ENCODE measurements at places on chromosomes 3 and 15.

DNA sequence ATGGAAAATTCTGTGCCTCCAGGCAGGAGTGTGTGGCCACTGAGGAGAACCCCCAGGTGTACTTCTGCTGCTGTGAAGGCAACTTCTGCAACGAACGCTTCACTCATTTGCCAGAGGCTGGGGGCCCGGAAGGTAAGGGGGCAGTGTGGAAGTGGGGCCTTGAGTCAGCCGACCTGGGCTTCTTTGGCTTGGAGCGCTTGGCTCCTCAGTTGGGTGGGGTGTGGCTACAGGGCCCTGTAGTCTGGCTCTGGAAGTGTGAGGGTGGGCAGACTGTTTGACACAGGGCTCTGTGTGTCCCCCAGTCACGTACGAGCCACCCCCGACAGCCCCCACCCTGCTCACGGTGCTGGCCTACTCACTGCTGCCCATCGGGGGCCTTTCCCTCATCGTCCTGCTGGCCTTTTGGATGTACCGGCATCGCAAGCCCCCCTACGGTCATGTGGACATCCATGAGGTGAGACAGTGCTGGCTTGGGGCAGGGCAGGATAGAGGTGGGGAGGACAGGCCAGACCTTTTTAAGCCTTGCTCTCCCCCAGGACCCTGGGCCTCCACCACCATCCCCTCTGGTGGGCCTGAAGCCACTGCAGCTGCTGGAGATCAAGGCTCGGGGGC lies 18.2 kb upstream of the EXOG start:
- no peak for DNase-seq

- DNase-seq = no peak
Observed at GRCh38 chr15:57751177-57751800, 44.8 kb downstream of the POLR2M start.

DNA sequence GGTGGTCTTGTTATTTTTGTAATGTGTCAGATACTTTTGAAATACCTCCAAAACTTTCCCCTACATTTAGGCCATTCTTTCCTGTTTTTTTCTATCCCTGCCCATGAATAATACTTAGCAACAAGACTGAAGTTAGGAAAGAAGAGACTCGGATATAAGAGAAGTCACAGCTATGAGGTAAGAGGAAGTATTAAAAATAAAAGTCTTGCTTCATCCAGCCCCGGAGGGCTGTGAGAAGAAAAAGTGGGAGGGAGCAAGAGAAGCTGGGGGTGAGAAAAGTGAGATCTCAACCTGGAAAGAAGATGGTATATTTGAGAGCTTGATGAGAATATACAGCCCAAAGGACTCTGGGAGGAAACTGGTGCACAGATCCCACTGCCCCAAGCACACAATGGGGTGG lies 213.5 kb upstream of the CDIN1 start:
- DNase-seq = no peak

DNA sequence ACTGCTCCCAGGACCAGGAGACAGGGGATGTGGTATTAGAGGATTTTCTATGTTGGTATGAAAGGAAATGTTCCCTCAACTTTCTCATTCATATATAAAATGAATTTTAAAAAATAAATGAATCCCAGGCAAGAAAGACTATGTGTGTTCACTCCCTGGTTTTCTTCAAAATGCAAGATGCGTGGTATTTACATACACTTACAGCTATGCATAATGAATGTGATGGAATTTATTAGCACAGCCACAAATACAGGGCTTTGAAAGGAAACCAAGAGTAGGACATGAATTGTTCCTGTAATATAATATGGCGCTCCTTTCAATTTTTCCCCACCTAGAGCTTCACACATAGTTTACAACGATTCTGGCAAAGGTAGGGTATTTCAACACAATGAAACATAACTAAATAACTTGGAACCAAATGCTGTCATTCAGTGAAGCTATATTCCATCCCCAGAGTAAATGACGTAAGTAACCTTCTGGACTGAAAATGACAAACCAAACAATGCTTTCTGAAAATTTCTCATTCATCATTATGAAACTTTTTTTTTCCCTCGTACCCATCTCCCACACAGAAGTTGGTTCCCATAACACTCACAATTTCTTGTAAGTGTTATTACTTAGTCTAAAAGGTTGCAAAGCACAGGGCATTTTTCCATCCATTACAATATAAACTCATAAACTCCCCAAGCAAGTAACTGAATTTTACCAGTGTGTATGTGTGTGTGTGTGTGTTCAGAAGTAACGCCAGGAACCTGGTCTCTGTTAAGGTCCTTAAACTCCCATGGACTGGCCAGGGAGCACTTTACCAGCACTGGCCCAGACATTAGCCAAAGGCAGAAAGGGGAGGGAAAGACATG lies 41.8 kb downstream of the CBLB start:
- DNase-seq = no peak

- DNase-seq = no peak
Observed at GRCh38 chr3:141237701-141238521, 6.3 kb downstream of the PXYLP1 start.

DNA sequence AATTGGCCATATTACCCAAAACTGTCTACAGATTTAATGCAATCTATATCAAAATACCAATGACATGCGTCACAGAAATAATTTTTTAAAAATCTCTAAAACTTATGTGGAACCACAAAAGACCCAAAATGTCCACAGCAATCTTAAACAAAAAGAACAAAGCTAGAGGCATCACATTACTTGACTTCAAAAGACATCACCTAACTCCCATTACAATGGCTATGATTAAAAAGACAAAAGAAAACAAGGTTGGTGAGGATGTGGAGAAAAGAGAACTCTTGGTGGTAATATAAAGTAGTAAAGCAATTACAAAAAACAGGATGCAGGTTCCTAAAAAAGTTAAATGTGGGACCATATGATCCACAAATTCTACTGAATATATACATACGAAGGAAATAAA lies 187.6 kb upstream of the CNTN6 start:
- no peak for DNase-seq

- DNase-seq = no peak
Observed at GRCh38 chr15:78179286-78179840, 30.2 kb downstream of the IDH3A start.

- no peak for DNase-seq
Observed at GRCh38 chr3:195073866-195074860, 196.8 kb downstream of the XXYLT1 start.

DNA sequence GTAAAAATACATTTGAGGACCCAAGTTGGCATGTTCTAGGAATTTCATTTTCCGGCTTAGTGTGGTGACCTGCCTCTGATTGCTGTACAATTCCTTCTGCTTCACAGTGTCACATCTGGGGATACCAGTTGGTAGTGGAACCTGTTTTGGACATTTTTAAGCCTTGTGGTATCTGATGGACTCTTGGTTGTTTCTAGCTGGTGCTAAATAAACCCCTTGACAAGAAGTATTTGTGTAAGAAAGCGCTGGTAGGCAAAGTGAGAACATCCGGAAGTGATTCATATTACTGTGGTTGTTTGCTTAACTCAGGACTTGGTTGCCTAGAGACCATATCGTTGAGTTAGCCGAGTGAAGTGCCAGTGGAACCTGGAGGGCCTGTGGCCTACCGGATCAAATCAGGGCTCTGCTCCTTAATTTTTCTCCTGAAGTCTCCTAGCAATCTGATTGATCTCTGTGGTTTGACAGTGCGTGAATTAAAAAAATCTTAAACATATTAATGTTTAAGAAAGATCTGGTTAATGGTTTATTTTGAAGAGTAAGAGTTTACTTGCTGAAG lies 12.8 kb downstream of the IQGAP1 start:
- DNase-seq = peak; percentile 78

DNA sequence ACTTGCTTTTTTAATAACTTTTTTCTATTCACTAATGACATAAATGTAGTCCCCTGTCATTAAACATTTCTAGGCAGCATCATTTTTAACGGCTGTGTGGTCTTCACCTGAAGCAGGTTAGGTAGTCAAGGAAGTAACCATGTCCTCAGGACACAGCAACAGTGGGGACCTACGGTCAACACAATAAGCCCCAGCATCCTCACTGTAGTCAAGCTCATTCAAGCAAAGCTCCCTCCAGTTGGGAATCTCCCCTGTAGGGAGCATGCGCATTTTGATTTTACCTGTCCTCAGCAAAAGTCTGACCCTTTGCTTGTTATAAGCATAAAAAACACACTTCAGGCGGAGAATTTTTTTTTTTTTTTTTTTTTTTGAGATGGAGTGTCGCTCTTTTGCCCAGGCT lies 151.4 kb downstream of the SHQ1 start:
- DNase-seq = no peak

GRCh38 chr3:74351213-74351612 lies 263.2 kb downstream of the CNTN3 start:
- DNase-seq = no peak

DNA sequence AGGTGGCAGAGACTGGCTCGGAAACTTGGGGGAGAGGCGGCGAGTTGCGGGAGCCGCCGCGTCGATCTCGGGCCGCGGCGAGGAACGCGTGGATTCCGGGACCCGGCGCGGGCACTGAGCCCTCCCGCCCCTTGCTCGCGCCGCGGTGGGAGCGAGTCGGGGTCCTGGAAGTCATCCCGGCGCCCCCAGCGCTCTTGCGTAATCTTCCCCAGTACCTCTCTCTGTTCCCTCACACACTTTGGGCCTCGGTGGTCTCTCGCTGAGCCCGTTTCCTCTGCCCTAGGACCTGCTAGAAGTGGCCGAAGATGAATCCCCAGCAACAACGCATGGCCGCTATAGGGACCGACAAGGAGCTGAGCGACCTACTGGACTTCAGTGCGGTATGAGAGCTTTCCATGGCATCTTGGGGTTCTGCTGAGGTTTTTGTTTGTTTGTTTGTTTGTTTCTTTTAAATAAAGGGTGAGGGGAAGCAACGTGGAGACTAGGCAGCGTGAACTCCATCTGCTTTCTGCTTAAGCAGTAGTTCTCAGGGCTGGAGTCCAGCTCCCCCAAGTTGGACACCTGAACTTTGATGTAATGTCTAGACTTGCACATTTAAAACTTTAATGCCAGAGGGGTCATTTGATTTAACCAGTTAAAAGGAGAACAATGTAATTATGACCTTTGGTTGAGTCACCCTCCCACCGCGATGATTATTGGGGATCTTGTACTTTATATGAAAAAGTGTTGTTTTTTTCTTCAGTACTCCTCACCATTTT lies 1.3 kb downstream of the TCF12 start:
- no peak for DNase-seq

GRCh38 chr3:194797555-194798250 lies 112.0 kb downstream of the FAM43A start:
- DNase-seq = no peak

GRCh38 chr3:76685858-76686257 lies 354.0 kb upstream of the ROBO2 start:
- no peak for DNase-seq

DNA sequence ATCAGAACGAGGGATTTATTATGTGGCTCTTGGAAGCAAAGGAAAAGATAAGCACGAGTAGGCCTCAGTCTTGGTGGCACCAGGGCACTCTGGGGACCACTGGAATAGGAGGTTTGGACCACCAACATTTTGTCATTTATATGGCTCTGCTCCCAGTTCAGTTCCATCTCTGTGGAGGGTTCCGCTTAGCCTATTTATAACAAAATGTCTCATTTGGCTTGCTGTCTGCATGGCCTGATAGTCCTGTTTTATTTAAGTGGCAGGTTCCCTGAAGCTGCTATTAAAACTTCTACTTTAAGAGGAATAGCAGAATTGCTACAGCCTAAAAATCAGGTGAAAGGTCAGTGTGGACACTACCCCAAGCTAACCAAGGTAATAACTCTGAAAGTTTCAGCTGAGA lies 27.2 kb downstream of the MAP2K5 start:
- no peak for DNase-seq

- no peak for DNase-seq
Observed at GRCh38 chr3:80017369-80017768, 249.6 kb upstream of the ROBO1 start.

DNA sequence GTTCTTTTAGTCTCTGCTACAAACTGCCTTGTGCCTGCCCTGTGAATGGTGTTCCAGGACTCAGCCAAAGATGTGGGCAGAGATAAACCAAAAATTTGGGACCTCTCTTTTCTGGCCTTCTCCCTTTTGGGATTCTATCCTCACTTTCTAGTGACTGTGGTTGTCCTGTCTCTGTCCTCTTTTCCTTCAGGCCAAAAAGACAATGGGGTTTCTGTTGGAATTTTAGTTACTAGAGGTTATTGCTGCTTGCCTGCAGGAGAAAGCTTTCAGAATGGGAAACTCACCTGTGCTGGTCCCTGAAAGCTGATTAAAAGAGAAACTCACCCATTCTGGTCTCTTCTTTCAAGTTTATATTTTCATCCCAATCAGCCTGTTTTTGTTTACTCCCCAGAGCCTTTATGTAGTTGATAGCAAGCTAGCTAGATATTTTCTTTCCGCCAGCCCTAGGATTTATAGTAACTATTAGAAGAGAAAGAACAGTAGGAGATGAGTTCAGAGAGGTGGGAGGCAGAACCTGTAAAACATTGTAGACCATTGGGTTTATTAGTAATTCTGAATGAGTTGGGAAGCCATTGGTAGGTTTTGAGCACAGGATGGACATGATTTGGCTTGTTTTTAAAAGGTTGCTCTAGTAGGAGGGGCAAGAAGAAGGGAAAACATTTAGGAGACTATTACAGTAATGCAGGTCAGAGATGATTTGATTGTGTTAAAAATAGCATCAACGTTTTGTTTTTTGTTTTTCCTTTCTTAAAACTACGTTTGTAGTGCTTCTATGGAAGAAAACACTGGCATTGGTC lies 138.9 kb downstream of the TCF12 start:
- DNase-seq = no peak

DNA sequence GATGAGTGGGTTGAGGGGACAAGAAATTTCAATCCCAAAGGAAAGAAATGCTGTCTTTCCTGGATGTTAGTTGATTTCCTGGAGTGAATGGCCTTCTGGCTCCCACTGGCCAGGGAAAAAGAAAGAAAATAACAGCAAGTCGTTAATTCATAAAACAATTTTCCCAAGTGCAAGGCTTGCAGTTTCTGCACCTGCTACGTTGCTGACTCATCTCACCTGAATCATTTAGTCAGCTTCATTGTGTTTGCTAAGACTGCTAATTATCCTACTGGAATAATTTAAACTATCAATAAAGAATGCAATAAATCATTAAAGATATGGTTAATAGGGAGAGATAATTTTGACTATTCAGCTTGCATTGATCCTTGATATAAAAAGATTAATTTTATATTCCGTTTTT lies 387.6 kb downstream of the ROBO2 start:
- DNase-seq = no peak

DNA sequence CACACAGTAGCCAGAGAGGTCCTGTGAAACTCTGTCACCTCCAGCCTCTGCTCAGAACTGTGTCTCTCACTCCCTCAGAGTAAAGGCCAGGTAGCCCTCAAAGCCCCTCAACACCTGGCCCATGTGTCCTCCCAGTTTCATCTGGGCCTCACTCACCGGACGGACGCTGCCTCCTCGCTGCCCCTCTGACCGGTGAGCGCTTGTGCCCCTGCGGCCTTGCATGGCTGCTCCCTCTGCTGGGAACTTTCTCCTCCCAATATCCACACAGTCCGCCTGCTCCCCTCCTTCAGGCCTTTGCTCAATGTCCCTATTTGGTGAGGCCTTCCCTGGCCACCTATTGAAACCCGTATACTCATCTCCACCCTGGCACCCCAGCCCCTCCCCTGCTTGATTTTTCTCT lies 36.8 kb upstream of the TRH start:
- no peak for DNase-seq

Measured in HS-5 (cell line).